Activated T-cell treated with anti-CD3 and anti-CD28 coated beads, Interleukin-2, amount 50 U/mL, for 48 hours (primary cell): ENCODE measurements at places on chromosomes 6 and 20.

DNA sequence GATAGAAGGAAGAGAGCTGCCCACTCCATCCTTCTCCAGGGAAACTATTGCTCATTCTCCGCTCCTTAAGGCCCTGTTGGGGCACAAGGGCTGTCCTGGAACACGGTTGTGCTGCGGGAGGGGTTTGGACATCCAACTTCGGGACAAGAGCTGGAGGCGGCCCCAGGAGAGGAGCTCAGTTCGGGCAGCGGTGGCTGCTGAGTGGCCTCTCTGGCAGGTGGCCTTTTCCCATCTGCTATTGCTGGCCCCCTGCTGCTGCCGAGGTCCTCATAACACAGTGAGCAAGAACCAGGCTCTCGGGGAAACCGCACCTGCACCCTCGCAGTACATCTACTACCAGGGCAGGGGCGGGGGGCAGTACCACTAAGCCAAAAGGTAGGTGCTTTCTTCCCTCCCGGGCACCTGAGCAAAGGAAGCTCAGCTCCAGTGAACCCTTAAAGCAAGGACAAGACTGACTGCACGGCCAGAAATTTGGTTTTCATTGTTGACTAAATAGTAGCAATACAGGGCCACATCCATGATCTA is 63.7 kb downstream of the PSMG4 start:
- no peak for DNase-seq

- no peak for DNase-seq
Measured at GRCh38 chr6:14787250-14787649, 458.6 kb upstream of the JARID2 start.

DNA sequence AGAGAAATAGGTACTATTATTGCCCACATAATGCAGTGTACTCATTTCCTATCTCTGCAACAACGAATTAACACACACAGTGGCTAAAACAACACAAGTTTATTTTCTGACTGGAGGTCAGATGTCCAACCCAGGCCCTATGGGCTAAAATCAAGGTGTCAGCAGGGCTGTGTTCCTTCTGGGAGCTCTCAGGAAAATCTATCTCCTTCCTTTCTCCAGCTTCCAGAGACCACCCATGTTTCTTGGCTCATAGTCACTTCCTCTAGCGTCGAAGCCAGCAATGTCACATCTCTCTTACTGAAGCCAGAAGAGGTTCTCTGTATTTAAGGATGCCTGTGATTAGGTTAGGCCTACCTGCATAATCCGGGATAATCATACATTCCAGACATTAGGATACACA is 60.9 kb upstream of the TOP1 start:
- no peak for DNase-seq

DNA sequence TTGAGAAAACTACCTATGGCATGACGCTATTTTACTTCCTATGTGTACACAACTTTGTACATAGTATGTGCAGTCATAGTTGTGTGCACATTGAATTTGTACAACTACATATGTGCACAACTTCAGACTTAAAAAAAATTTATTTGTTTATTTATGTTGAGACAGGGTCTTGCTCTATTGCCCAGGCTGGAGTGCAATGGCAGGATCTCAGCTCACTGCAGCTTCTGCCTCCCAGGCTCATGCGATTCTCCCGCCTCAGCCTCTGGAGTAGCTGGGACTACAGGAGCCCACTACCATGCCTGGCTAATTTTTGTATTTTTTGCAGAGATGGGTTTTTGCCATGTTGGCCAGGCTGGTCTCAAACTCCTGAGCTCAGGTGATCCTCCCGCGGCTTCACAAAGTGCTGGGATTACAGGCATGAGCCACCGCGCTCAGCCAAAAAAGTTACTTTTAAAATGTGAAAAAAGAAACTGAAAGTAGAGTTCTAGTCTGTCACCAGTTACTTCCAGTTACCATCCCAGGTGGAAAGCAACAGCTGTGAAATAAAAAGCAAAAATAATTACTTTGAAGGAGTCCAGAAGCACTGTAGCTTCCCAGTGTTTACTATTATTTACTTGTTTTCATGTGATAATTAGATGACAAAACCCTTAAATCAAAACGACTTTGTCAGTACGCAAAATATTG is 1.7 kb upstream of the ZKSCAN8 start:
- DNase-seq, result no peak
